ENCODE measurements at places on chromosomes 1 and 21. TPM values are rescaled to one million over a fixed set of nuclear protein-coding genes. Genes with fewer than 3 reads are reported as not detected.
A peak's percentile ranks its signal among the peaks of the same experiment; 100 is the strongest.

IBA57 gene
- total RNA-seq = 4.9 TPM

SV2A gene
- 6.8 TPM for total RNA-seq

GRCh38 chr1:184622136-184622823, 132.4 kb downstream of the EDEM3 start:
- no peaks in the 10 kb centered on the region for H3K36me3 ChIP-seq
- no peaks in the 10 kb centered on the region for H3K27me3 ChIP-seq
- H3K4me1 ChIP-seq = peaks cover 5% of the 10 kb centered on the region
- no peak overlapping the region for H3K27ac ChIP-seq

- DNase-seq = peak; percentile 21
- no peaks in the 10 kb centered on the region for H3K36me3 ChIP-seq
- H3K27ac ChIP-seq = no peak overlapping the region
Measured at GRCh38 chr1:64923294-64923718, 43.0 kb downstream of the JAK1 start.

DNA sequence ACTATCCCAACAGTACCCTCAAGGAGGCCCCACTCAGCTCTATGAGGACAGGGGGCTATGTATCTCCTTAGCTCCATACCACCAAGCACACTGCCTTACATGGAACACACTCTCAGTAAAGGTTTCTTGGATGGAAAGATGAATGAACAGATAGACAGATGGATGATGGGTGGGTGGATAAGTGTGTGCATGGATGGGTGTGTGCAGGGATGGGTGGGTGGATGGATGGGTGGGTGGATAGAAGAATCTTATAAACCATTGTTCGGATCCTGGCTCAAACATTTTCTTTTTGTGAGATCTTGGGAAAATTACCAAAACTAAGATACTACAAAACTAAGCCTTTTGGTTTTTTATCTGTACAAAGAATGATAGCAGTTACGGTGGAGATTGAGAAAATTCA, 111.0 kb upstream of the NFIA start:
- DNase-seq = no peak
- H3K27ac ChIP-seq = no peak overlapping the region
- H3K36me3 ChIP-seq = no peaks in the 10 kb centered on the region
- no peaks in the 10 kb centered on the region for H3K27me3 ChIP-seq
- no peak overlapping the region for H3K4me3 ChIP-seq

OR2T29 gene
- not detected for total RNA-seq

C4BPA gene
- not detected for total RNA-seq

FMO5 gene
- 1.3 TPM for total RNA-seq

DNA sequence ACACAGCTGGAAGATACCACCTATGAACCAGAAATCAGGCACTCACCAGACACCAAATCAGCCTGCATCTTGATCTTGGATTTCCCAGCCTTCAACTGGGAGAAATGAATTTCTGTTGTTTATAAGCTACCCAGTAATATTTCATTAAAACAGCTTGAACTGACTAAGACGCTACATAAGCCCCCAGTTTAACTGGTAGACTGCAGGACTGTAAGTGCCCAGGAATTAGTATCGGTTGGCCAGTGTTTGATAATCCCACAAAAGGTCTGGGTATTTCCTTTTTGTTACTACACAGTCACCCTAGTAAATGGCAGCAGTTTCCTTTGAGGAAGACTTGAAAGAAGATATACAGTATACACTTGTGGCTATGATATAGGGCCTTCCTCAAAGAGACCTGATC, 7.3 kb upstream of the SLC35D1 start:
- no peak overlapping the region for H3K4me3 ChIP-seq
- peak overlapping the region; percentile 37 for H3K27ac ChIP-seq
- H3K27me3 ChIP-seq = no peaks in the 10 kb centered on the region

DNA sequence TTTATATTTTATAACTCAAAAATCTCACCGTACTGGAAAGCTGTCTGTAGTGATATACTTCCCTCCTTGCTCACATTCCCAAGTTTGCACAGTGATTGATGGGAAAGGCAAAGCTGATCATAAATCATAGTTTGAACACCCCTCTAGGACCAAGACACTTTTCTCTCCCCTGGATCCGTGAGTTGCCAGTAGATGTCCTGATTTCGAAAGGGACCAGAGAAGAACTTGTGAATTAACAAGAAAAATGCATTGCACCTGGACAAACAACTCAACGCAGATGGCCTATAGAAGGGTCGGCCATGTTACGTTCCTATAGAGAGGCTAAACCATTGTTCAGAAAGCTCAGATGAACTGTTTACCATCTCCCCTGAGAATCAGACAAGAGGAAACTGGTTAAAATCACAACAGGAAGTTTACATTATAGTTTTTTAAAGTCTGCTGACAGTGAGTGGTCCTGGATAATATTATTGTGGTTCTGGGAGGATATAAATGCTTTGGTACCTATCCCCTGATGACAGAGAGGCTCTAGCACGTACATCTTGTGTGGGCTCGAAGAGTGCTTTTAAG, 124.0 kb upstream of the SLC45A1 start:
- H3K4me3 ChIP-seq = no peak overlapping the region
- H3K4me1 ChIP-seq = peaks cover 36% of the 10 kb centered on the region
- no peaks in the 10 kb centered on the region for H3K27me3 ChIP-seq
- H3K36me3 ChIP-seq = no peaks in the 10 kb centered on the region

- H3K36me3 ChIP-seq = no peaks in the 10 kb centered on the region
- no peak overlapping the region for H3K4me3 ChIP-seq
- DNase-seq = no peak
- peaks cover 5% of the 10 kb centered on the region for H3K4me1 ChIP-seq
Measured at GRCh38 chr1:212295579-212295978, 10.4 kb downstream of the PPP2R5A start.

PPFIA4 gene
- total RNA-seq = 11.0 TPM

GRCh38 chr1:224760163-224760562, 144.0 kb downstream of the CNIH3 start:
- H3K36me3 ChIP-seq = no peaks in the 10 kb centered on the region
- no peaks in the 10 kb centered on the region for H3K4me1 ChIP-seq
- no peak overlapping the region for H3K27ac ChIP-seq
- DNase-seq = no peak

DNA sequence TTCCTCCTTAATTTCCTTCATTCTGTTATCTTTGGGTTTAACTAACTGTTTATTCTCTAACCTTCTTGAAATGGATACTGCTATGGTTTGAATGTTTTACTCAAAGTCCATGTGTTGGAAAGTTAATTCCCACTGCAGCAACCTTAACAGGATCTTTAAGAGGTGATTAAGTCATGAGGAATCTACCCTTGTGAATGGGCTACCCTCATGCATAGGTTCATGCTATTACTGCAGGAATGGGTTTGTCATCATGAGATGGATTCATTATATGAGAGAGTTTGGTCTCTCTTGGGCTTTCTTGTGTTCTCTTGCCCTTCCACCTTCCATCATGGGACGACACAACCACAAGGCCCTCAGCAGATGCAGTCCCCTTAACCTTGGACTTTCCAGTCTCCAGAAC, 516.9 kb downstream of the ADGRL2 start:
- no peak overlapping the region for H3K27ac ChIP-seq
- no peaks in the 10 kb centered on the region for H3K27me3 ChIP-seq
- H3K4me3 ChIP-seq = no peak overlapping the region
- no peaks in the 10 kb centered on the region for H3K36me3 ChIP-seq

DNA sequence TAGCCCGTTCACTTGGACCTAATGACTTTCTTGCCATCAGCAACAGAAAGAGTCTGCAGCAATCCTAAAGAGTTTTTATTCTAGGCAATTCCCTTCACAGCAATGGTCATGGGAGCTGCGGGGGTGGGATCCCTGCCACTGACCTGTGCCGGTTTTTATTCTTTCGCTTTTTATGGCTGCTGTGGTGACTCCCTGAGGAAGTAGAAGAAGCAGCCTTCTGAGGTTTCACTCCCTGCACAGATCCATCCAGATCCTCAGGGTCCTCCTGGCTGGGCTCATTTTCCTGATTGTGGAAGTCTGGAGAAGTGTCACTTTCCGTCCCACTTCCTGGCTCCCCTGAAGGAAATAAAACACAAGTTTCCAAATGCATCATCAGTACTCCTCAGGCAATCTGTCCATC, 12.9 kb downstream of the MEAF6 start:
- H3K27me3 ChIP-seq = no peaks in the 10 kb centered on the region
- no peak for DNase-seq

DNA sequence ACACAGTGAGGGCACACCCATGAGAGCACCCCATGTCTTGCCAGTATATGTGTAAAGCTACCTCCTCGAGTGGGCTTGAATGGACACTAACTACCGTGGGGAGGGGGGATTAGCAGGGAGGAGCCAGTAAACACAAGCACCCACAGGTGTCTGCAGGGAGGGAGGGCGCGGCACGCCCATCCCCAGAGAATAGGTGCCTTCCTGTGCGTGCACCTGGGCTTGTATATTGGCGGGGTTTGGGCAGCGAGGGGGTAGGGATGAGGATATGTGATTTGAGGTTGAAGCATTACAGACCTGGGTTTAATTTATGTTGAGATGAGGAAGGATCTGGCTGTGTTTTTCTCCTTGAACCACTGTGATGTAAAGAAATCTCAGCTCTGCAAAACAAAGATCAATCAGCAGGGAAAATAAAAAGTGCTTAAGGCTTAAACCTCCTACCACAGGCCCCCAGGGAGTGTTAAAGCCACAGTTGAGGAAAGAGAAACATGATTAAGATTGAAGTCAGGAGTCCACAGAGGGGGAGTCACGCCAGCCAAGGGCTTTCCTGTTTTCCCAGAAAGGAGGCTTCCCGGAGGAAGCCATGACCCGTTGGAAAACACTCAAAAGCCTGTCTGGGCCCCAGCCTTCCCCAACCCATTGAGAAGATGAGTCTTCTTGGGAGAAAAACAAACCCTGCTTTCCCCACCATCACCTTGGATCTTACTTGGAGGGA, 80.0 kb downstream of the CAMK2N1 start:
- peak; percentile 72 for DNase-seq
- H3K27ac ChIP-seq = no peak overlapping the region
- H3K4me3 ChIP-seq = no peak overlapping the region
- H3K27me3 ChIP-seq = peaks cover 2% of the 10 kb centered on the region

DNA sequence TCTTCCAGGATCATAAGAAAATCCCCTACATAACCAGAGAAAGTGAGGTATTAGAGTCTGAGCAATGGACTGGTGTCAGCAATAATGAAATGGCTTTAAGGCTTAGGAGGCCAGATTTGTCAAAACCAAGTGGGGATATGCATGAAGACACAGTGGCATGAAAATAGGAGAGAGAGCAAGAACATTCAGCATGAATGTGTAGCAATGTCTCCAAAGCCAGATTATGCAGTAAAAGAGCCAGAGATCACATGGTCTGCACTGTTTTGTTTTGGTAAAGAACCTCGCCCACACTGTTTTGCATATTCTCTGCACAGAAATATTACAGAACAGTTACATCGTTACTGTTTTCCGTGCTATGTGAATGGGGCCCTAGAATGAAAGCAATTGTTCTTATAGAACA, 589.4 kb downstream of the PLPP3 start:
- H3K4me3 ChIP-seq = no peak overlapping the region
- DNase-seq = no peak
- no peaks in the 10 kb centered on the region for H3K27me3 ChIP-seq
- H3K4me1 ChIP-seq = no peaks in the 10 kb centered on the region
- no peak overlapping the region for H3K27ac ChIP-seq

CNIH4 gene
- total RNA-seq = 68.0 TPM

DNA sequence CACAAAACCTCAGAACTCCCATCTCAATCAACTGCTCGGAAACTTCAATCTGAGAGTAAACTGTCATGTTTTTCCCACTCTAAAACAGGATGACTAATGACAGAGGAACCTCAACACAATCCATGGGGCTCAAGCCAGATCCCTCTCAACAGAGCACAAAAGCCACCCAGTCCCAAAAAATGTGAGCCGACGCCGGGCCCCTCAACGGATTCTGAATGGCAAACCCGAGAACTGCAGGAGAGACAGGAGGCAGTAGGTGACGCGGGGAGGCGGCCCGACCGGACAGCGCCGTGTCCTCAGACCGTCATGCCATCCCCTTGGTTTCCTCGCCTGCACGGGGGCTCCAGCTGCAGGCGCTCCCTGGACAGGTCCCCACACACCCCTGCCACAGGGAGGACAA, 53.4 kb downstream of the SSBP3 start:
- H3K27ac ChIP-seq = no peak overlapping the region
- H3K27me3 ChIP-seq = no peaks in the 10 kb centered on the region
- no peak for DNase-seq
- no peaks in the 10 kb centered on the region for H3K36me3 ChIP-seq
- no peaks in the 10 kb centered on the region for H3K4me1 ChIP-seq

GRCh38 chr1:153801028-153801625, 25.9 kb downstream of the SLC27A3 start:
- no peak overlapping the region for H3K4me3 ChIP-seq
- H3K36me3 ChIP-seq = peaks cover 3% of the 10 kb centered on the region
- no peak overlapping the region for H3K27ac ChIP-seq
- H3K4me1 ChIP-seq = peaks cover 8% of the 10 kb centered on the region
- no peak for DNase-seq

DNA sequence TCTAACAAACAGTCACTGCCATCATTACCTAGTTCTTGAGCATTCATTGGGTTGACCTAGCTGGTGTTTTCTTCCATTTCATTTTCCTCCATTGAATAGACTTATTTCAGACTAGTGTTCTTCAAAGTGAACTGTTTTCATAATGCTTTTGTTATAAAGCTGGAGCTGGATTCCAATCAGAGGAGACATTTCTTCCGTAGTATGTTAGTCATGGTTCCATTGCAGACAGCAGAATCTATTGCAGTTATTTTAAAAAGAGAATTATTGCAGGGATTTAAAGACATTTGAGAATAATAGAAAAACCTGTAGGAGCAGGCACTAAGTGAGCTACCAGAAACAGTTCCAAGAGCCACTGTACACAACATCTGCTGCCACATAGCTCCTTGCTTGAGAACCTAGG, 50.0 kb downstream of the HHAT start:
- no peak overlapping the region for H3K4me3 ChIP-seq
- DNase-seq = peak; percentile 57
- peak overlapping the region; percentile 88 for H3K27ac ChIP-seq
- peaks cover 36% of the 10 kb centered on the region for H3K4me1 ChIP-seq
- H3K27me3 ChIP-seq = no peaks in the 10 kb centered on the region

DNA sequence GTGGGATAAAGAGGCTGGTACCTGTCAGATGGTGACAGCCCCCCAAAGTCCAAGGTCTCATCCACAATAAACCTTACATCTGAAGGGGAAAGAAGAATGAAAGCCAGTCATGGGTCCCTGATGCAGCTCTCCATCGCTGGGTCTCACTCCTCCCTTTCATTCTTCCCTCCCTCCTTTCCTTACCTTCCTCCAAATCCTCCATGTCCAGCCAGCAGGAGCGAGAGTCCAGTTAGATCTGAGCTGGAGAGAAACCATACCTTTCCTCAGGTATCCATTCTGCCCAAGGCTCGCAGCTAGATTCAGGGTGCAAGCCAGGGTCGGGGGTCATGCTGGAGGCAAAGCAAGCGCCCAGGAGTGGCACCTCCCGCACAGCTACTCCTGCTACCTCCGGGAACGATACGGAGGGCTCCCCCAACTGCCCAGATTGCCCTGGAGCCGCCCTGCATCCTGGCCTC, 421 bp downstream of the PSRC1 start:
- no peaks in the 10 kb centered on the region for H3K36me3 ChIP-seq
- H3K27me3 ChIP-seq = no peaks in the 10 kb centered on the region
- peaks cover 31% of the 10 kb centered on the region for H3K4me1 ChIP-seq
- peak overlapping the region; percentile 91 for H3K4me3 ChIP-seq

CD1D gene
- 0.18 TPM for total RNA-seq

CCDC181 gene
- total RNA-seq = 1.1 TPM

MRPS21 gene
- 65.0 TPM for total RNA-seq

- no peak for DNase-seq
- H3K4me1 ChIP-seq = no peaks in the 10 kb centered on the region
- no peak overlapping the region for H3K27ac ChIP-seq
- H3K4me3 ChIP-seq = no peak overlapping the region
Measured at GRCh38 chr1:107009281-107009680, 47.2 kb upstream of the PRMT6 start.
